Left forelimb (tissue), 1 donor: ENCODE measurements at places on chromosomes 5 and 9.

DNA sequence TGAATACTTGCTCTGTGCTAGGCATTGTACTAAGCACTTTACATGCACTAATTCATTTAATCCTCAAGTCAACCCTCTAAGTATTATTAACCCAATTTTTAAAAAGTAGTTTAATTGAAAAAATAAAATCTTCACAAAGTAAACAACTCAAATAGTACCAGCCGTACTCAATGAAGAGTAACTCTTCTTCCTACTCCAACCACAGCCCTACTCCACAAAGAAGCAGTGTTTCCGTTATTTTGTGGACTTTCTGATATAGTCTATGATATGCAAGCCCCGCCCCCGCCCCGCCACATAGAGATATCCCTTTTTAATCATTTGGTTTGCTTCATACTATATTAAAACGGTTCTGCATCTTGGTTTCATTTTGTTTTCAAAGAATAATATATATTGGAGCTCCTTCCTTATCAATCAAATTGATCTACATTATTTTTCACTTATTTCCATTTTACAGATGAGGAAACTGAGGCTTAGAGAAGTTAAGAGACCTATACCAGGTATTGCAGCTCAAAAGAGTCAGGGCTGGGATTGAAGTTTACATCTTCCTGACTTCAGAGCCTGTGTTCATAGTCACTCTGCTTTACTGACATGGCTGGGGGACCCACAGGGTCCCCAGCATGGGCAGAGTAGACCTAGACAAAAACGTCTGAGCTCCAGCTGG, 78.6 kb downstream of the PCDH1 start:
- DNase-seq: no peak

GRCh38 chr5:38381361-38381760, 123.0 kb downstream of the EGFLAM start:
- DNase-seq: no peak

GRCh38 chr5:107123014-107123413, 547.7 kb downstream of the EFNA5 start:
- no peak for DNase-seq

DNA sequence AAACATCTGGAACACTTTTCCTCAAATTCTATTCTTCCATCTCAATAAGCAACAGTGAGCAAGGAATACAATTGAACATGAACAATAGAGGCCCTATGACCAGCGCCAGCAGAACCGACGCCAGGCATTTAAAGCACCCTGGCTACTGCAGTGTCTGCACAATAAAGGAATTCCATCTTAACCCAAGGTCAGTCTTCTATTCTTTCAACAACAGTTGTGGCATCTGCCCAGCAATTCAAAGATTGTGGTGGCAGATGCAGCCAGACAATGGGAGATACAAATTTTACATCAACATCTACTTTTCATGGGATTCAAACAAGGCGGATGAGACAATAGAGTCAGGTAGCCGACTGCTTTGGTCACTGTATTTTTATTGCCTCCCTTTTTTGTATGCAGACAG, 65.9 kb downstream of the ELL2 start:
- DNase-seq: no peak

- no peak for DNase-seq
Measured at GRCh38 chr5:27171761-27172261, 133.4 kb upstream of the CDH9 start.

DNA sequence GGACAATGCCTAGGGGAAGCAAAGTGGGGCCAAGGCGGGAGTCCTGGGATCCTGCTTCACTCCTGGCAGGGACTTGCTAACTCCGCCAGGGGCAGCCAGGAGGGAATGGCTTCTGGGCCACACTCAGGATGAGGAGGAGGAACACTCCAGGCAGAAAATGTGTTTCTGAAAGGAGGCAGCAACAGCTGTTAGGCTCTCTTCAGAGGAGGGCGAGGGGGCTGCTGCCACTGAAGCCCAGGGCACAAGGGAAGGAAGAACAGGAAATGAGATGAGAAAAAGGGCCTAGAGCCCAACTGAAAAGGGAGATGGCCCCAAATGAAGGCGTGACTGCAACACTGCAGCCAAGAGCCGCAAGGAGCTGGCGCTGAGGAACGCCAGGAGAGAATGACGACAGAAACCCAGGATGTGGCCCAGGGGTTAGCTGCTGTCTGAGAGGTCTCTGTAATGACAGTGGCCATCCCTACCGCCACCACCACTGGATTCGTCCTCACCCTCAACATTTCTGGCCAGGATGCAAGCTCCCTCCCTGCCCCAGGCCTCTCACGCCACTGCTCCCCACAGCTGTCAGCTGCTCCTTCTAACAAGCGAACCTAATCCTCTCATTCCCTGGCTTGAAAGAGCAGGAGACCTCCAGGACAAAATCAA, 15.8 kb downstream of the PSMB7 start:
- peak; percentile 89 for DNase-seq

GRCh38 chr5:86371061-86371460, 246.7 kb upstream of the COX7C start:
- DNase-seq: no peak

GRCh38 chr5:11822598-11822997, 81.6 kb downstream of the CTNND2 start:
- no peak for DNase-seq

DNA sequence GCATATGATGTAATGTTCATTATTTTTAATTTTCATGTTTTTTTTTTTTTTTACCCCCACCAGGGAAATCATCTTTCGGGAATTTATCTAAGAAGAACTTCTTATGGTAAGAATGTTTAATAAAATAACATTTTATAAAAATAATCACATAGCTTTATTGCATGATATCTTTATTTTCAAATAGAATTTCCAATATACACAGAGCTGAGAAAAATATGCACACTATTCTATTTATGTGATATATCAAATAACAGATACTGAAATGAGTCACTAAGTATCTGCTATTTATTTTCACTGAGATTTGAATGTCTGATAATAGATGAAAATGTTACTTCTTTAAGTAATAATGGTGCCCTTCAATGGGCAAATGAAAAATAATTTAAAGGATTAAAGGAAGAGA, 1217.3 kb downstream of the MAT2B start:
- no peak for DNase-seq

DNA sequence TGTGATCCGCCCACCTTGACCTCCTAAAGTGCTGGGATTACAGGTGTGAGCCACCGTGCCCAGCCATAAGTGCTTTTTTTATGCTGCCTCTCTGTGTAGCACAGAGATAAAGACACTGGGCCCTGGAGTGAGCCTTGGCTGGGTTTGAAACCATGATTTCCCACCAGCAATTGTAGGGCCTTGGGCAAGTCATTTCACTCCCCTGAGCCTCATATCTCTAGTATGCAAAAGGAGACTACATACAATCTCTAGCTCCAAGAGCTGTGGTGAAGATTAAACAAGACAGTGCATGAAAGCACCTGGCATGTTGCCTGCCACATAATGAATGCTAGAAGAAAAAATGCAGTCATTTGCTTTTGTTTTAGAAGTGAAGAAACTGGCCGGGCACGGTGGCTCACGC, 3.9 kb downstream of the FABP6 start:
- no peak for DNase-seq
